ENCODE measurements at places on chromosomes 16 and 17.
A peak's percentile ranks its signal among the peaks of the same experiment; 100 is the strongest.

GRCh38 chr16:73054813-73055482, 7.0 kb upstream of the ZFHX3 start:
- DNase-seq = no peak

- no peak for DNase-seq
Measured at GRCh38 chr17:40588552-40588951, 23.3 kb upstream of the CCR7 start.

DNA sequence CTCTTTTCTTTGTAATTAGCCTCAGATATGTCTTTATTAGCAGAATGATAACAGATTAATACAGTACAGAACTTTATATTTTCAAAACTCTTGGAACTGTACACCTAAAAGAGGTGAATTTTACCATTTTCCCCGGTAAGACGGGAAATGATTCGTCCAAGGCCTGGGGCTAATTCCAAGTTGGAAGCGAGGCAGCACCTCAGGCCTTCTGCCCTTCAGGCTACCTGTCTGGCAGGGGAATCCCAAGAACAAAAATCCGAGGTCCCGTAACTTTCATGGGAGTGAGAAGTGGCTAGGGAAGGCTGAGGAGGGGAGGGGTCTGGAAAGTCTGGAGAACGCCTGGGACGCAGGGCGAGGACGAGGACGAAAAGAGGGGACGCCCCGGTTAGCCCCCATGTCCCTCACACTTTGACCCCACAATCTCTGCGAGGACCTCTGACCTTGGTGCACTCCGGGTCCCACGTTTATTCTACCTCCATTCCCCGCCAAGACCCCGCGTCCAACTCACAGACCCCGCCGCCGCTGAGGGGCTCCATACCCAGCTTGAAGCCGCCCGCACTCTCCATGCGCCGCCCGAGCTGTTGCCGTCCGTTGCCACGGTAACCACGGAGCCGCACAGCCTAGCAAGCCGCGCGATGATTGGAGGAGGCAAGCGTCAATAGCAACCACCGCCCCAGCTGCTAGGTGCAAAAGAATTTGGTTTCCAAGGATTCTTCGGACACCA, at the start of gene HYDIN:
HYDIN (minus strand) TSS at position 601 of the 724 bp plus-strand sequence. CDS start 43,827 bp downstream, outside the sequence.
- peak; percentile 83 for DNase-seq

DNA sequence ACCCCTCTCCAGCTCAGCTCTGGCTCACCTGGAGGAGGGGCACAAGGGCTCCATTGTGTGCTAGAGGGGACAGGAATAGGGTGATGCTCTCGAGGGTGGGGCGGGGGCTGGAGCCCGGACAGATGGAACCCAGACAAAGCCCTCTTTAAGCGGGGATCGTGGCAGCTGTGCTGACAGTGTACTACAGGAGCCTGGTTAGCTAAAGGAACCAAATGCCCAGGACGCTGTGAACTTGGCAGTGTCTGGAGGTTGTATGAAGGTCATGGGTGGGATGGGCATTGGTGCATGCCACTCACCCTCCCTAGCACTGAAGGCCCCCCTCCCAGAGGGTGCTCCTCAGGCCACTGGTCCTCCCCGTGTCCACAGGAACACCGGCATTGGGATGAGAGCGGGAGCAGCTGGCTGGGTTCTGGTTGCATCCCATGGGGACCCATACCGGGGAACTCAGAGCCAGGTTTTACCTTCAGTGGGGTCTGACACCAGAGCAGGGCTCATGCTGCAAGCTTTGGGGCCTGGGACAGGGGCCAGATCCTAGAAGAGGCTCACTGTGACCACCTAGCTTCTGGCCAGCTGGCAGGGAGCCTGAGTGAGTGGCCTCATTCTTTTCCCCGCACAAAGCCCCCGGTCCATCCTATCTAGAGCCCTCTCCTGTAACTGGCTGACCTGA, 11.9 kb downstream of the KIF19 start:
- peak; percentile 34 for DNase-seq

DNA sequence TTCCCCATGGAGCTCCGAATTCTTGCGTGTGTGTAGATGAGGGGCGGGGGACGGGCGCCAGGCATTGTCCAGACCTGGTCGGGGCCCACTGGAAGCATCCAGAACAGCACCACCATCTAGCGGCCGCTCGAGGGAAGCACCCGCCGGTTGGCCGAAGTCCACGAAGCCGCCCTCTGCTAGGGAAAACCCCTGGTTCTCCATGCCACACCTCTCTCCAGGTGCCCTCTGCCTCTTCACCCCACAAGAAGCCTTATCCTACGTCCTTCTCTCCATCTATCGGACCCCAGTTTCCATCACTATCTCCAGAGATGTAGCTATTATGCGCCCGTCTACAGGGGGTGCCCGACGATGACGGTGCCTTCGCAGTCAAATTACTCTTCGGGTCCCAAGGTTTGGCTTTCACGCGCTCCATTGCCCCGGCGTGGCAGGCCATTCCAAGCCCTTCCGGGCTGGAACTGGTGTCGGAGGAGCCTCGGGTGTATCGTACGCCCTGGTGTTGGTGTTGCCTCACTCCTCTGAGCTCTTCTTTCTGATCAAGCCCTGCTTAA, 617 bp upstream of the SENP3 start:
- DNase-seq = peak; percentile 79

- DNase-seq = no peak
Measured at GRCh38 chr17:9648521-9649110, 3.3 kb downstream of the USP43 start.

DNA sequence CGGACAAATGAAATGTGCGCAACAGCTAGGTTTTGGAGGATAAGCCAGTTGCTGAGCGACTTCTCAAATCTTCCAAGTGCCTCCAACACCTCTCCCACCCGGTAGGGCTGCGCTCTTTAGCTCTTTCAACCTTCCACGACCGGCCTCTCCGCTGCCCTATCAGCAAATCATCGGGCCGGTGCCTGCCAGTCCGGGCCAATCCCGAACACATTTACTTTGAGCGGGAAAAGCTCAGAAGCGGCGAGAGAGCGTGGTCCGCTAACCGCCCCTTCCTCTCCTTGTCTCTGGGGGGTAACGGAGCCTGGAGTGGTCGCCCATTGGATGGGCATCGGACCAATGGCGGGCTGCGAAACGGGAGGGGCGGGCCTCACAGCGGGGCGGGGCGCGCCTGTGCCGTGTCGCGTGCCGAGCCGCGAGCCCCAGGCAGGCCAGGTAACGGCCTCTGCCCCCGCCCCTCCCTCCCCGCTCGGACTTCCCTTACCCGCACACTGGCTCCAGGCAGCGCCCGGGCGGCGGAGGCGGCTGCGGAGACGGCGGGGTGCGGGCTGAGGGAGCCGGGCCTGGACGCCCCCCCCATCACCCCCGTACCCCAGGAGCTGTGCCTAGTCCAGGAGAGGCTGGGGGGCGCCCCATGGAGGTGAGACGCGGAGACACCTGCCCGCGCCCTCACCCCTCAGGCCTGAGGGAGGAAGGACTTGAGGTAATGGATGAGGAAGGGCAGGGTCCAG, at the start of gene MEIOC:
MEIOC (plus strand) TSS at position 486 of the 728 bp plus-strand sequence; CDS start at position 632, 146 bp downstream.
- DNase-seq = peak; percentile 55

DNA sequence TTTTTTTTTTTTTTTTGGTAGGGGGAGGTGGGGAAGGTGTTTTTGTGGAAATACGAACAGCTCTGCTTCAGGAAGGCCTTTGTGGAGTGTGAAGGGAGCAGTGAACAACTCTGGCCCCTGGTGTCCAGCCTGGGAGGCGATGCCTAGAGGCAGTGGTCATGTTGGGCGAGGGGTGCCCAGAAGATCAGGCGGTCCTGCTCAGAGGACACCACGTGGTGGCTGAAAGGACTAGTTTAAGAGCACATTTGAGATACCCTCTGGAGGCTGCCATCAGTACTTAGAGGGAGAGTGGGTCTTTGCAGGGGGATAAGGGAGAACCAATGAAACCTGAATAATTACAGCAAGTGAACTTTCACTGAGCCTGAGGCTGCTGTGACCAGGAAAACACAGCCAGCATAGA, 40.1 kb upstream of the RHOT1 start:
- DNase-seq = no peak

DNA sequence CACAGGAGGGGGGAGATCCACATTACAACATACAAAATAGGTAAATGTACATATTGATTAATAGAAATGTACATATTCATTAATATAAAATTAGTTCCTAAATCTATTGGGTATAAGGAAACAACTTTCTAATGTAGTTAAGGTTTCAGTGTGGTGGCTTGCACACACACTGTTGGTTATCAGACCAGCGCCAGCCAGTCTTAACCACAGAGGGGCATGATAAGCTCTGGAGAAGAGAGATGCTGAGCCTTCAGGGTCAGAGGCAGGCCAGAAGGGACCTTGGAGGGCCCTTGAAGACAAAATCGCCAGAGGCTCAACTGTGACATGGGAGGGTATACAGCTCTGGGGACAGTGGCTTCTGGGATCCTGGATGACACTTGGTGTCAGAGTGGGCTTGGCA, 10.9 kb upstream of the ZFP90 start:
- DNase-seq = no peak

- DNase-seq = no peak
Measured at GRCh38 chr16:75028544-75029135, 29.8 kb downstream of the ZNRF1 start.

GRCh38 chr17:4161192-4161966, 18.4 kb downstream of the CYB5D2 start:
- DNase-seq = no peak

DNA sequence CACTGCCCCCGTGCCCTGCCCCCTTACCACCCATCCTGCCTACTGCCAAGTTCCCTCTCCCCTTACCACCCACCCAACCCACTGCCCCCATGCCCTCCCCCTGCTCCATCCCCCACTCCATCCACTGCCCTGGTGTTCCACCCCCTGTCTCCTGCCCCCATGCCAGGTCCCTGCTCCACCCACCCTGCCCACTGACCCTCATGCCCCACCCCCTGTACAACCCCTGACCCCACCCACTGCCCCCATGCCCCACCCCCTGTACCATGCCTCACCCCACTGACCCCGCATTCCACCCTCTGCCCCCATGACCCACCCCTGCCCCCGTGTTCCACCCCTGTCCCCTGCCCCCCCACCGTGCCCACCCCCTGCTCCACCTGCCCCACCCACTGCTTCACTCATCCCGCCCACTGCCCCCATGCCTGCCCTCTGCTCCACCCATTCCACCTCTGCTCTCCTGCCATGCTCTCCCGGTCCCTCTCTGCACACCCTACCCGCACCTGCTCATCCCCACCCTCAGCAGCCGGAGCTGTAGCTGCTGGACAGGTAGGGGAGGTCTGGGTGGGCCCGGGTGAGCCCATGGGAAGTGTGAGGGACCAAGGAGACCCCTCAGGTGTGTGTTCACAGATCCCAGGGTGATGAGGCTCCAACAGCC, 7.4 kb upstream of the FN3KRP start:
- DNase-seq = no peak

GRCh38 chr16:53115773-53116172, 61.0 kb downstream of the CHD9 start:
- DNase-seq = no peak
